ENCODE measurements at places on chromosomes 2 and 18.

GRCh38 chr18:56615738-56616520 lies 22.5 kb downstream of the TXNL1 start:
- no peak for DNase-seq

GRCh38 chr2:186717320-186718007 lies 23.6 kb downstream of the FAM171B start:
- DNase-seq, result no peak

GRCh38 chr2:176392249-176392648 lies 123.0 kb downstream of the MTX2 start:
- DNase-seq, result no peak

- no peak for DNase-seq
Observed at GRCh38 chr2:145068509-145068908, 548.6 kb upstream of the ZEB2 start.

DNA sequence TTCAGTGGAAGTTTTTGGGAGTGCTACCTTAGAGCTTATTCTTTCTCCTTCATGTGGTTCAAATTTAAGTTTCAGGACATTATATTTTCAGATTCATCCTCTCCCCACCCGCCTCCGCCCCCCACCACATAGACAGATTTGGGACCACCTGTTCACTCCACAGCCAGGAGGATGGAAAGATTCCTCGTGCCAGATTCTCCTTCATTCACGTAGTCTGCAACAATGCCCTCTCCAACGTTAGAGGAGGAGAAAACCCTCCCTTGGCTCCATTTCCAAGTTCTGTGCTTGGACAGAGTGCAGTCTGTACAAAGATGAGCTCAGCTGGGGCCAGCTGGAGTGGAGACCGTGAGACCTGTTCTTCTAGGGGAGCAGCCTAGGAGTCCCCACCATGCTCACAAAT lies 26.2 kb downstream of the POU3F3 start:
- DNase-seq, result peak; percentile 69

GRCh38 chr2:8107621-8108378 lies 574.1 kb upstream of the ID2 start:
- DNase-seq, result no peak

DNA sequence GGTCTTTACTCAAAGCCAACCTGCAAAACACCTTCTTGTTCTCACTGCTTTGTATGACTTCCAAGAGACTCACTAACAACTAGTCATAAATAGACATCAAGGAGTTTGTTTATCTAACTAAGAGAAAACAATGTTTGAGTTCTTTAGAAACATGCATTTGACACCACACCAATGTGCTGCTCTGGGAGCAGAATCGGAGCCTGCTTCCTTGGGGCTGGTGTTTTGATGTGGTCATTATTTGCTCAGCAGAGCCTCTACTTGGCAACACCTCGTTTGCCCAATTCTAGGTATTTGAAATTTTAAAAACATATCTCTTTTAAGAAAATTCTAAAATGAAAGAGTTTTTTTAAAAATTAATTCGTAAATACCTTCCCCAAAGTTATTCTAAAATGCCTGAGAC lies 167.5 kb downstream of the BCL2 start:
- DNase-seq, result no peak

DNA sequence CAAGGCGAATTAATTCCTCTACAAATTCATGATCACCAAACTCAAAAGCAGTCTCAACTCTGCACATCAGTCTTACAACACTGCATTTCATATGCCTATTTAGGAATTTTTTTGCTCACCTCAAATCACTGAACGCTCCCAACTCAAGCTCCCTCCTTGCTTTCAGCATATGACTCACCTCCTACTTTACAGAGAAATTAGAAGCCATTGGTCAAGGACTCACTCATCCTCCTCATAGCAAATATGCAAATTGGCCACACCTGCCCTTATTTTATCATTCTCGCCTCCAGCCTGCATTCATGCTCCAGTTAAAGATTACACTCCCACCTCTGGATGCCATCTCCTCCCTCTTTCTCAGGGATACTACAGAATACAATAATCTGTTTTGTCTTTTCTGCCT lies 148.8 kb downstream of the MBD2 start:
- DNase-seq, result no peak

DNA sequence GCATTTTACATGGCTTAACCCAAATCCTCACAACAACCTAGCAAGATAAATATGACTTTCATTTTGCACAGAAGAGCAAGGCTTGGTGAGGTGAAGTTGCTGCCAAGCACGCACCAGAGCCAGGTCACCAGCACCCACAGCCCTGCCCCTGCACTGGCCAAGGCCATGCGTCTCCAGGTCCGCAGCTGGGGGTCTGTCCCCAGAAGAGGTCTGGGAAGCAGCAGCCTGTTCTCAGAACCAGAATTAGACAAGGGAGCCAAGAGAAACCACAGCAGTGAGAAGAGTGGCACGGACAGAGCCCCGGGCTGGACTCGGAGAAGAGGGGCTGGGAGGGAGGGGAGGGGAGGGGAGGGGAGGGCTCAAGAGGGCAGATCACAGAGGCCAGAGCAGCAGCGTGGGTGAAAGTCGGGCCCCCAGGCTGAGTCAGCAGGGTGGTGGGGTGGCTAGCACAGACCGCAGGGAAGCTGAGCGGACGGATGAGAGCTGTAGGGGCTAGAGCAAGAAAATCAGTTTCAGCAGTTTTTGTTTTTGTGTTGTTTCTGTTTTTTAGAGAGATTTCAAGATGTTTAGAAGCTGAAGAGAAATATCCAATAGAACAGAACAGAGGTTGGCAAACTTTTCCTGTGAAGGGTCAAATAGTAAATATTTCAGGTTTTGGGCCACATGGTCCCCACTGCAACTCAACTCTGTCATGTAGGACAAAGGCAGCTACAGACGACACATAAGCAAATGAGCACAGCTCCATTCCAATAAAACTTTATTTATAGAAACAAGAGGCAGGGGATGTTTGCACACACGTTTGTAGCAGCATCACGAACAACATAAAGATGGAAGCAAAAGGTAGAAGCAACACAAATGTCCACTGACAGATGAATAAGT lies 7.4 kb upstream of the MTERF4 start:
- DNase-seq, result no peak

DNA sequence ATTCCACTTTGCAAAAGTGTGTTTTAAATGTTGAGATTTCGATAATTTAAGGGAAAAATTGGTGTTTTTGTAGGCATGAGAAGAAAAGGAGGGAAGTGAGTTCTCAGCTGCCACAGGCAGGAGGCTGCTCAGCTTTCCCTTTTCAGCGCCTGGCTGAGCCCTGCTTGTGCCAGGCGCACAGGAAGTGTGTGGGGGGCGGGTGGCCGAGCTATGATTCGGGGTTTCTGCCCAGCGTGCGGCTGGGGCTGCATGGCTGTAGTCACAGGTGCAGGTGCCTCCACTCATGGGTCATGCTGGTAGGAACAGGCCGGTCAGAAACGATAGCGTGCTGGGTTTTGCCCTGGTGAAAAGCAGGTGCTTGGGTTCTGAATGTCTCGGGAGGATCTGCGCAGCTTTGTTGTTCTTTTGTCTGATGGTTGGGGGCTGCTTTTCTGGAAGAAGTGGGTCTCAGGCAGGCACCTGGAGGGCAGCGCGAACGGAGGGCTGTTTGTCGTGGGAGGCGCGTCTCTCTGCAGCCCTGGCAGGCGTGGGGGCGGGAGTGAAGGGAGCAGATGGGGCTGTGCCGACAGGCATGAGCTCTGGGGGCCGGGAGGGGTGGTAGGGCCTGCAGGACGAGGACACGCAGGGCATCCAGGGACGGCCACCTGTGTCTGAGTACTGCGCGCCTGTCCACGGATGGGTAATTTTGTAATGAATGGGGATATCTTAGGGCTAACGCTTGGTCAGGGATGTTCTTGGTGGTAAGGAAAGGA lies 2.1 kb downstream of the KCNG2 start:
- DNase-seq, result no peak

GRCh38 chr2:165898381-165898780 lies 55.2 kb downstream of the TTC21B start:
- no peak for DNase-seq

GRCh38 chr2:106921451-106921850 lies 35.5 kb upstream of the ST6GAL2 start:
- DNase-seq, result no peak

DNA sequence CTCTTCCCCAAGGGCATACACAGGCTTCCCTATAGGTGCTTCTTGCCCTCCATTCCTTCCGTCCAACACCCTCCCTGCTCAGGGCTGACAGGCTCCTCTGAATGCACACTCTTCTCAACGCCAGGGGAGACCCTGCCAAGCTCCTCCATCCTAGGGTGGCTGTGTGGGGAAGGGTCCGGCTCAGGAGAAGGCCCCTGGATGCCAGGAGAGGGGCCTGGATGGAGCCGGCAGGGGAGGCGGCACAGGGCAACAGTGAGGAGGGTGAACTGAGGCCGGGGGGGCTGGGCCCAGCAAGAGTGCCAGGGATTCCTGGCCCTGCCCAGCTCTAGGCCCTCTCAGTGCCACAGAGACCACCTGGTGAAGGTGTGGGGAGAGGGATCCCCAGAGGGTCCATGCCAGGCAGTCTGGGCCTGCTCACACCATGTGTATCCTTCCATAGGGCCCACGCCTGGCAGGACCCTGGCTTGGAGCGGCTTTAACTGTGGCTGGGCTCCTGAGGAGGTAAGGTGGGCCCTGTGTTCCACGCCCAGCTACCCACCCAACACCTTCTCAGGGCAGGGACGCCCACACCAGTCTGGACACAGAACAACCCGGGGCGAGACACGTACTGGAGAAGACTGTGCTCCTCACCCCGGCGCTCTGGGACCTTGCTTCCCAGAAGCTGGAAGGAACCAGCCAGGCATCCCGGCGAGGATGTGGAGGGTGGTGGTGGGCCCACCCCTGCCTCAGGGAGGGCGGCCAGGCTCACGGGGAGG lies 26.6 kb downstream of the HS6ST1 start:
- DNase-seq, result no peak

- no peak for DNase-seq
Observed at GRCh38 chr2:239255218-239255617, 145.6 kb downstream of the HDAC4 start.

- DNase-seq, result no peak
Observed at GRCh38 chr2:19488009-19488691, 129.7 kb upstream of the OSR1 start.

- peak; percentile 34 for DNase-seq
Observed at GRCh38 chr18:57727952-57728807, 74.9 kb downstream of the ATP8B1 start.

DNA sequence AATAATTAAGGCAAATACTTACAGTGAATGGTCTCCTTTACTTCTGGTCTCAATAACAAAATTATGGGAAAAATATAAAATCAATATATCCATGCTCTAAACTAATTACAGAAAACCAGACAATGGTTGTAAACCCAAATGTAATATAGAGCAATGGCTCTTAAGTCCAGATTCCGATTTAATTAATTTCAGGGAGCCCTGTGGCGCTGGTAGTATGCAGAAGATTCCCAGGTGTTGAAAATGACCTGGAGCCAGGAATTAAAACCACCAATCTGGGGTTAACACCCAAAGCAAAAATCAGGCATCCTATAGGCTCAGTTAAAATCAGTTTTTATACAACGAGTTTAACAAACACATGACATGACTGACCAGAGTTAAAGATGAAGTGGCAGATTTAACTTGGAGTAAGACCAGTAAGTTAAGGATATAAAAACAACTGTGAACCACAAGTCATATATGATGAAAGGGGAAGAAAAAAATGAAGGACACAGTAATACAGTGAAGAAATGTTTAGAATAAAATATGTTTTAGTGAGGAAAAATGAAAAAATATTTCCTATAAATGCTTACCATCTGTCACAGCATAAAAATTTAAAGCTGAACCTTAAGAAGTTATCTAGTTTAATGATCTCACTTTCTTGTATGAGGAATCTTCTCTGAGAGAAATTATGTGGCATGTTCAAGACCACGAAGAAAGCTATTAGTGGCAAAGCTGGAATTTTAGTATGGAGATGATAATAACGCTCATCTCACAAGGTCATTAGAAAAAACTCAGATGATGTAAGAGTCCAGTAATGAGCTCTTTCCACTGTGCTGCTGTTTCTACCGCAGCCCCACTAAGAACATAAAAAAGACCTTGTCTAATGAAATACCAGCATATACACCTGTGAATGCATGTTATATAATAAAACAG lies 45.8 kb upstream of the FLACC1 start:
- no peak for DNase-seq

DNA sequence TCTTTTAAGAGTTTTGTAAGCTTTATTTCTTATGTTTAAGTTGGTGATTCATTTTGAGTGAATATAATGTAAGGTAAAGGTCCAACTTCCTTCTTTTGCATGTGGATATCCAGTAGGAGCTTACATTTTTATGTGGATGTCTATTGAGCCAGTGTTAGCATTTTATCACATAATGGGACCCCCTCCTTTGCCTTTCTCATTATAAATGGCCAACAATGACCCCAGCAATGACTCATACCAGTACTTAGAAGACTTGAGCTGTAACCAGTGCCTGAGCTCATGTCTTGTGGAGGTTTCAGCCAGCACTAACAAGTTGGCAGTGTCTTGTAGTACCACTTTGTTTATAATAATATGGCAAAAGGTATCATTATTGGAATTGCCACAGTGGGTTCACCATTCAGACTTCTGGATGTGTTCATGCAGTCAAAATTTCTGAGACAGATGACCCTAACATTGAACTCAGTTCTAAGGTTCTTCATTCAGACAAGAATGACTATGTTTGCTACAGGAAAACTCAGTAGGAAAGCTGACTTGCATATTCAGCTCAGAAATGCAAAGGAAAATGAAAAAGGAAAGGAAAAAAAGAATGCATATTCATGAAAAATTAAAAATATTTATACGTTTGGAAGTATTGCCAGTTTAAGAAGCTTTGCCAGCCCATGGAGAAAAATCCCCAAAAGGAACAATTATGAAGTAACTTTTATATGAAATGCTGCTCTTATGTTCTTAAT lies 41.0 kb downstream of the CDKL4 start:
- no peak for DNase-seq

DNA sequence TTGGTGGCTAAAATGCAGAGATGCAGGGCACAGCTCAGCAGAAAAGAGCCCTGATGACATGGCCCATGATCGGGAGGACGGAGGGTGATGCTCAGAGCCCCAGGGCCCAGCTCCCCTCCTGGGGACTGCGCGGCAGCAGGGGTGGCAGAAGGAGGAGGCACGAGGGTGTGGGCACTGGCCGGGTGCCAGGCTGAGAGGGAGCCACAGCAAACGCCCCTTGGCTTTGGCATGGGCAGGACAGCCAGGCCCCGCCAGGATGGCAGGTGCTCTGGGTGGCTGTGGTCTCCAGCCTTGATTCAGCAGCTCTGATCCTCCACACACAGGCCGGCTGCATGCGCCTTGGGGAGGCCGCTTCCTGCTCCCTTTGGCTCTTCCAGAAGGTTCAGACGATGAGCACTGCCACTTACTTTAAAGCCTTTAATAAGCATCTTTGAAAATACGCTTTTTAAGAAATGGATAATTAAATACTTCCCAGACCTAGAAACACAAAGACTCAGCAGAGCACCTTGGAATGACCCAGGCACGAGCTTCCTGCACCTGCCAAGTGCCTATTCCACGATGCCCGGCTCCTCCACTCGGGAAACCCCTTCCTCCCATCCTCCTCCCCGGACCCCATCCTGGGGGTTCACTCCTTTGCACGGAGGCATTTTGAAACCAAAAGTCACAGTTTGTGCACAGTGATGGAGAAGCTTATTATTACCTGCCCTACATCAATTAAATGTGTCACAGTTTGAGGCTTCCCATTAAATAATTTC lies 78.5 kb upstream of the SNTG2 start:
- no peak for DNase-seq

- DNase-seq, result no peak
Observed at GRCh38 chr2:158965107-158965506, 3.3 kb upstream of the TANC1 start.

Measured in osteocyte (in vitro differentiated cells).